ENCODE measurements at places on chromosomes 7 and 10.

DNA sequence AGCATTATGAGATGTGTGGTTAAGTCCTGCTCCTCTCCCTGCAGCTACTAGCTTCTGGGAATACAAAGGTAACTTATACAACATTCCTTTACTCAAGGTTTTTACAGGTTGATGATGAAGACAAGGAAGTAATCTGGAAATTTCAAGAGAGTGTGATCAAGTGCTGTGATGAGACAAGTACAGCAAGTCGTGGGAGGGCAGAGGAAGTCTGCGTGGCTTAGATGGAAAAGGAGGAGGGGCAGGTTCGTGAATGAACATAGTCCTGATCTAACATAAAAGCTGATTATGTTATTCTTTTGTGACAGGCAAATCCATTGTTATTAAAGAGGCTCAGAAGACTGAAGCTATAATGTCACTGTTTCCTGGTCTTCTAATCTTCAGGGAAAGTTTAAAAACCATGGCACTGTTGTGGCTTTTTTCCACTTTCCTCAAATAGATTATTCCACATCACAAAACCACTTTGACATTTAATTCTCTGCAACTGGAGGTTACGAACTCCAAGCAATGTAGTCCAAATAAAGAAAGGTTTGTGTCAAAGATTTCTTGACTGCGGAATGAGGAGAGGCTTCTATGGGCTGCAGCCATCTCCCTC, 84.1 kb downstream of the CPXM2 start:
- DNase-seq, result no peak

DNA sequence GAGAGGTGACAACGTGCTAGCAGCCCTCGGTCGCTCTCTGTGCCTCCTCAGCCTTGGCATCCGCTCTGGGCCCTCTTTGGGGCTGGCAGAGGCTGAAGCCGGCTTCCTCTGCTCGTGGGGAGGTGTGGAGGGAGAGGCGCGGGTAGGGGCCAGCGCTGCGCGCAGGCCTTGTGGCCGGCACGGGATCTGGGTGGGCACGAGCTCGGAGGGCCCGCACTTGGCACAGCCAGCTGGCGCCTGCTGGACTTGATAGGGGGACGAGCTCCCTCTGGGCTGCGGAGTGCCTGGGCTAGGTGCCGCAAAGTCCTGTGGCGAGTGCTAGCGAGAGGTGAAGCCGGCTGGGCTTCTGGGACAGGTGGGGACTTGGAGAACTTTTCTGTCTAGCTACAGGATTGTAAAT, 170.7 kb downstream of the EXOC4 start:
- no peak for DNase-seq

GRCh38 chr7:94067506-94067905, 63.4 kb upstream of the BET1 start:
- DNase-seq, result no peak

DNA sequence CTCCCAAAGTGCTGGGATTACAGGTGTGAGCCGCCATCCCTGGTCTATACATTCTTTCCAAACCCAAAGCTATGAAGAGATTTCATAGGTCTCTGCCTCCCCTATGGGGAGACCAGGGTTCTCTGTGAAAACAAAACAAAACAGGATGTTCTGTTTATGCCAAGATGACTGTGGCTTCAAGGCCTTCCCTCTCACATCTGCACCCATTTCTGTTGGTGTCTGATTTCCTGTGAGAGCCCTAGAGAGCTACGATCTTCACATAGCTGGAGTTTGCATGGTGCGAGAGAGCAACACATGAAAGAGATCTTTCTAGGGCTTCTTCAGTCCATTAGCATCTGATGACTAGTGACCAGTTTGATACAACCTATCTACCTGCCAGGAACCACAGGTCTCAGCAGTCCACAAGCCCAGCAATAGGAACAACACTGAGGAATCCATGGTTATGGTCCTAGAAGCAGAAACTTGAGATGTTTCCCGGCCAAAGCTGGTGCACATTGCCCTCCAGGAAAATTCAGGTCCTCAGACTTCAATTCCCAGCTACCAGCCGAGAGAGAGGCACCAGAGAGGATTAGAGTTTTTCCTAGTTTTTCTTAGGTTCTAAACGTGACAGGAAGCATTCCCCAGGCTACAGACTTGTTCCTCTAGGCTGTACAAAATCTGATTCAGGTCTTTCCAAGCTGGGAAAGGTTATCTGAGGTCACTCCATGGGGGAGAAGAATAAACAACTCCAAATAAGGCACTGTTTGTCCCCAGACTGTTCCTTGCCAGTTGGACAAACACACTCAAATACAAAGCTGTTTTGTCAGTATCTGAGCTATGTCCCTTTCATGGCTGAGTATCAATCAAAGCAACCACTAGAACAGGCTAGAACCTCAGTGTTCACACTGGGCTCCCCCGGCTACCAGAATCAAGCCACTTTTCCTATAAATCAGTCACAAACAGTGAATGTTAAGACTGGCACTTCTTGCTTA, 259.7 kb downstream of the CALN1 start:
- no peak for DNase-seq

DNA sequence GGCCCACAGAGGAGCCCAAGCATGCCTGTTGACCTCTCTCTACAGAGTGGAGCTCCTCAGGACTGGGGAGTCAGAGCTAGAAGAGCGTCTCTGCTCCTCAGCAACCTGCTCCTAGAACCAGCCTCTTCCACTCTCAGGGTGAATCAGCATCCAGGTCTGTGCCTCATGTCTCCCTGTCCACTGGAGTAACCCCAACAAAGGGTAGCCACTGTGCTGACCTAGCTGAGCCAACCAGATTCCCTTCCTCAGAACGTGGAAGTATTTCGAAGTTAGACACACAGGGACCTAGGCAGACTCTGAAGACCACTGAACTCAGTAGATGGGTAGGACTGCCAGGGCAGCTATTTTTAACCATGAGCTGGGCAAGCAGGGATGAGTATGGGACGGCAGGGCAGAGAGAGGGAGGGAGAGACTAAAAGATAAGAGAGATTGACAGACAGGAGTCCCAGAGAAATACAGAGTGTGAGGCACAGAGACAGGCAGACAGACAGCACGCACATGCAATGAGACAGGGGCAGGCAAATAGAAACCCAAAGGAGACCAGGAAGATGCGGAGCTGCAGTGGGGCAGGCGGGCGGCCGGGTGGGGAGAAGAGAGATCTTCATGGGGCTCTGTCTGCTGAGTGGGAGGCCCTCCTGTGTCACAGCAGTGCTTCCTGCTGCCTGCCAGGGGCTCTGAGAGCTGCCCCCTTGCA, 56.7 kb downstream of the OSBPL3 start:
- no peak for DNase-seq

DNA sequence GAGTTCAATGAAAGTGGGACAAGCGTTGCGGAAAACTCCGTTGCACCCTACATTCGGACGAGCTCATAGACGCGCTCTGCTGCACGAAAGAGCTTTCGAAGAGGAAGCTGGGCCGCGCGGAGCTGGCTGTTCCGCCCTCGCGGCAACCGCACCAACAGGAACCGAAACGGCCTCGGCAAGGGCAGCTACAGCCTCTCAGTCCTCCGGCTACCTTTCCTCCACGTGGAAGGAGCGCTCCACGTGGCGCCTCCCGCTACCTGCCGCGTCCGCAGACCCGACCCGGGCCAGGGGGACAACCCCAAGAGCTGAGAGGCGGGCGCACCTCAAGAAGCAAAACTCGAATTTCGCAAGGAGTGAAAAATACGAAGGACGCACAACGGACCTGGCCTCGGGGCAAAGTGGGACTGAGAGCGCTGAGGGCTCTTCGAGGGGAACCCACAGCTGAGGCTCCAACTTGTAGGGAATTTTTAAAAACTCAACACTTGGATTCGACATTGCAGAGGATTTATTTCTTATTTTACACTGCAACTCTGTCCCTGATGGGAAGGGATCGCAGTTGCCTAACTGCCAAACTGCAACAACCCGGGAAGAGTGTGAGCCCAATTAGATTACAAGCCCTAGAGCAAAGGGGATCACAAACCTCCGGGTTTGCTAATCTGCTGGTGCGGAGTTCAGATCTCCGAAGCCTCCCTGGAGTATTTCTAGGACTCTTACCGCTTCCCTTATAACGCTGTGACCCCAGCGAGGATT, 1.4 kb downstream of the HPSE2 start:
- no peak for DNase-seq

DNA sequence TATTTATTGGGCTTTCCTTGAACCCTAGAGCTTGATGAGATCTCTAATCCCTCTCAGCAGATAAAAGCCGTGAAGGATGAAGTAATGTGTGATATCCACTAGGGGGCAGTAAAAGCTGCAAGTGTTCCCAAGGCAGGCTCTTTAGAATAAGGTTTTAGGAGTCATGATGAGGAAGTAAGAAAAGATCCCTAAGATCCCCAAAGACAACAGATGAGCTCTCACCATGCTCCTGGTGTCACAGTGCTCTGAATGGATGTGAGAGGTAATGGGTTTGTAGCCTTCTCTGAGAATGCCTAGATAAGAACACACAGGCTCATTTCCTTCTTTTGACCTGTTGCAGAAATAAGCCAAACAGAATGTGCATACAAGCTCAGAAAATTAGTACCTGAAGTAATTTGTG, 70.4 kb upstream of the ITPRID1 start:
- peak; percentile 52 for DNase-seq

DNA sequence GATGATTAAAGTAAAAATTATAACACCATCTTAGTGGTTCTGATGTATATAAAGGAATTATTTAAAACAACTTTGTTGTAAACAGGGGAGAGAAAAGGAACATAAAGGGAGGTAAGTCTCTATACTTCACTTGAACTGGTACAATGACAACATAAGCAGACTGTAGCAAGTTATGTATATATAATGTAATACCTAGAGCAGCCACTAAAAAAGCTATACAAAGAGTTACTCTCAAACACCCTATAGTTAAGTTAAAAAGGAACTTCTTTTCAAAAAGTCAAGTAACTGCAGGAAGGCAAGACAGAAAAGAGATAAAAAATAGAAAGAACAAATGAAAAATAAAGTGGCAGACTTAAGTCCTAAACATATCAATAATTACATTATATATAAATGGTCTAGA, 82.3 kb downstream of the ZNF503 start:
- no peak for DNase-seq

GRCh38 chr10:19772972-19773371, 43.3 kb upstream of the PLXDC2 start:
- no peak for DNase-seq

DNA sequence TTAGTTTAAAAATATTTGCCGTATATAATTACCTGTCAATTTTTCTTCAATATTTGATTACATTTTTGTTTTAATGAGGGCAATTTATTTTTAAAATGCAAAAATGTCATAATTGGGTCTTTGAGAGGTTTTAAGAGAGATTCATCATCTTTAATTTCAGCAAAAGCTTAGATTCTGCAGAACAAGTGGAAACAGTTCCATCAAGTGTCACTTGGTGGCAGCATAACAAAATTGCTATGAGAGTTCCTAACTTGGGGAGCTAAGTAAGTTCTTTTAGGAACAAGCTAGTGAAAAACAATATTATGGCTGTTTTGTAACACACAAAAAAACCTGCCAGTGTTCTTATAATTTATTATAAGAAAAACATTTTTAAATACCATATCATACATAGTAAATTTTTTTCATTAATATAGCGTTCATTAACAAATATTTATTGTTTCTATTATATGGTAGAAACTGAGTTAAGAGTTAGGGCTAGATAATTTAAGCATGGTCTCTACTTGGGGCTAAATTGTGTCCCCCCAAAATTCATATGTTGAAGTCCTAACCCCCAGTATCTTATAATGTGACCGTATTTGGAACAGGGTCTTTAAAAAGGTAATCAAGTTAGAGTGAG, 155.2 kb downstream of the MAGI2 start:
- no peak for DNase-seq

GRCh38 chr7:106823631-106824030, 41.5 kb upstream of the PIK3CG start:
- DNase-seq, result no peak

Measured in NCI-H446 treated with DMSO at 0.1 percent for 48 hours (cell line).